T-helper 17 cell (primary cell): ENCODE measurements at places on chromosomes 7 and 10.

GRCh38 chr7:51346126-51346525, 29.5 kb upstream of the COBL start:
- no peak for DNase-seq

- no peak for DNase-seq
Observed at GRCh38 chr10:6558272-6558671, 21.8 kb downstream of the PRKCQ start.

DNA sequence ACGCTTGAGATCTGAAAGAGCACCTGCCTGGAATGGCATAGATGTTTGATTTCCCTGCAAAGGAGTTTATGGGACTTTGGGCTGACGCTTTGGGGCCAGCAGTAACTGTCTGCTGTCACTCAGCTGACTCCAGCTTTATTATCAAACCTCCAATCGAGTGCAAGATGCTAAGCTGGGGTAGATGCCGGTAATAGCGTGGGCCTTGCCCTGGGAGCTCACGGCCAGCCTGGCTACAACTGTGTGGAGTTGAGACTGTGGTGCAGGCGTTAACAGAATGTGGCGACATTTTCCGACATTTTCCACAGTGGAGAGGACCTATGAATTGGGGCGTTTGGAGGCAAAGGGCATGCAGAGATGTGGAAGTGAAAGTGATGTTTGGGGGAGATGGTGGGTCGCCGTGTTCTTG, 1.3 kb downstream of the CHST12 start:
- no peak for DNase-seq

DNA sequence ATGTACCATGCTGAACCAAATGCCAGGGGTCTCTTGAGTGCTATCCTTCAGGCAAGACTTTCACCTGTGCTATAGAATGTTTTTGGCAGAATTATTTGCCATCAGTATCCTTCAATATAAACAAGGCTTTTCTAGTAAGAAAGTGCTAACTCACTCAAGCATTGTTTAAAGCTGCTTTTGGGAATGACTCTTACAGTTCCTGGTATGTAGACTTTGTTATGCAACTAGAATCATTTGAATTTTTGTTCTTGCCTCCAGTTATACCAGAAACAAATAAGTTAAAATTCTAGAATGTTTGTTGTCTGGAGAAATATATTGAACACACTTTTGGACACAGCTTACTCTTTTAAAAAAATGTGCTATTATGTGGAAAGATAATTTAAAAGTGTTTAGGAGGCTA, 39.5 kb upstream of the RTKN2 start:
- DNase-seq: no peak

DNA sequence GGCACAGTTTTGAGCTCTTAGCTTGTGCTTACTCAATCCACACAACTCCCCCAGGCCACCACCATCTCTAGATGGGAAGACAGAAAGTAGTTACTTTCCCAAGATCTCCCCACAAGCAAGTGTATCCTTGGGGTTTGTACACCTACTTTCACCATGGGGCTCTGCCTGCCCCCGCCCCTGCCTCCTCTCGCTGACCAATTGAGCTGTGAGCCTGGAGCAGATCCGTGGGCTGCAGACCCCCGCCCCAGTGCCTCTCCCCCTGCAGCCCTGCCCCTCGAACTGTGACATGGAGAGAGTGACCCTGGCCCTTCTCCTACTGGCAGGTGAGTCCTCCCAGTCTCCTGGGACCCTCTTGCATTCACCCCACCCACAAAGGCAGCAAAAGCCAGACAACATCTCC, 2.0 kb downstream of the FXYD4 start:
- no peak for DNase-seq

DNA sequence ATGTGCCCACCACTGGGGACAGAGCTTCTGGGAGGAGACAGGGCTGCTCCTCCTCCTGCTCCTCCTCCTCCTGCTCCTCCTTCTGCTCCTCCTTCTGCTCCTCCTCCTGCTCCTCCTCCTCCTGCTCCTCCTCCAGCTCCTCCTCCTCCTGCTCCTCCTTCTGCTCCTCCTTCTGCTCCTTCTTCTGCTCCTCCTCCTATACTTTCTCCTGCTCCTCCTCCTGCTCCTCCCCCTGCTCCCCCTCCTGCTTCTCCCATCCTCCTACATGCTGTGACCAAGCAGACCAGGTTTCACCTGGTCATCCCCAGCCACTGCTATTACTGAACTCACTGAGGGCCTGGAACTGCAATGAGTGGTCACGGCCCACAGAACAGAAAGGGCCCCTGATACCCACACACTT, 154.0 kb upstream of the PPP2R2D start:
- no peak for DNase-seq

GRCh38 chr7:3065724-3066143, 22.1 kb upstream of the CARD11 start:
- DNase-seq: peak; percentile 44

GRCh38 chr10:132655735-132656134, 118.1 kb downstream of the INPP5A start:
- DNase-seq: no peak

DNA sequence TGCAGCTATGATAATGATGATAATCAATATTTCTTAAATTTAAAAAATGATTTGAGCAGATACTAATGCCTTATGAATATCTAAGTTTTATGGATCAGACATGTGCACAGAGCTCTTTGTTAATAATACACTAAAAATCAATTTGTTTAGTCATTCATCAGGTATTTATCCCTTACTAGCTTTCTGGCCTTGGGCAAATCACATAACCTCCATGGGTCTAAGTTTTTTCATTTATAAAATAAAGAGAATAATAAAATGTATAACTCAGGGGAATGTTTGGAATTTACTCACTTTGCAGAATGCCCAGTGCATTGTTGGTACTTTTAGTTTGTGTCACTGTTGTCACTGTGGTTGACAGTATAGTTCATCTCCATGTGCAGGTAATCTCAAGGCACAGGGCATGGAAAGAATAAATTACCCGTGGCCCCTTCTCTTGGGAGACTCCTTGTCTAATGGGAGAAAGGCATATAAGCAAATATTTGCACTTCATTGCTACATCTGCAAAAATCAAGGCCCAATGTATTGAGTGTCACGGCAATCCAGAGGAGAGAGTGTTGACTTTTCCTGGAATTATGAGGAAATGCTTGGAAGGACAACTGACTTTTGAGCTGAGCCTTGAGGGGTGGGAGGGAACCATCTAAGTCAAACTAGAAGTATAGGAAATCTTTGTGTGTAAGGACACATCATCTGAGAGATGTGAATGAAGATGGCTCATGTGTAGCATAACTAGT, 64.7 kb upstream of the CTTNBP2 start:
- no peak for DNase-seq

- DNase-seq: no peak
Observed at GRCh38 chr10:102872163-102872562, 2.9 kb downstream of the AS3MT start.
